ENCODE measurements at places on chromosomes 11 and 22.
A peak's percentile ranks its signal among the peaks of the same experiment; 100 is the strongest.

GRCh38 chr22:37750596-37751162 lies 53.8 kb downstream of the TRIOBP start:
- no peak for DNase-seq

- no peak for DNase-seq
Measured at GRCh38 chr11:66891851-66892660, 35.2 kb downstream of the LRFN4 start.

GRCh38 chr11:10735481-10736475 lies 15.3 kb upstream of the CTR9 start:
- peak; percentile 93 for DNase-seq

GRCh38 chr11:2825889-2826678 lies 59.5 kb downstream of the CDKN1C start:
- no peak for DNase-seq

GRCh38 chr22:25919452-25919851 lies 177.5 kb downstream of the MYO18B start:
- DNase-seq: peak; percentile 6

DNA sequence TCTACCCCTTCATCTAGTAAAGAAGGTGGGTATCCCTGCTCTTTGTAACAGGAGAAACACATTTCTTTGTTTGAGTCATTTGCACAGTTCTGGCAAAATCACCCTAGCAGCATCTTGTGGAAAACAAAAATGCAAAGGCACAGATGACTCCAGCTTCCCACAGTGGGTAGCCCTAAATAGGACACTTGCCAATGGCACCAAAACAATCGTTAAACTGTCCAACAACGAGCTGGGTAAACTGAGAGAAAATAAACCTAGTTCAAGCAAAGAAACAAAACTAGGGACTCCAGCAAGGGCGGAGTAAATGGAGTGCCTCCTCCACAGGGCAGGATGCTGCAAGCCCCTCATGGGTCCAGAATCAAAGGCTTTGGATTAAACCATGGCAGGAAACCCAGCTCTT lies 239.5 kb downstream of the NTM start:
- DNase-seq: no peak

DNA sequence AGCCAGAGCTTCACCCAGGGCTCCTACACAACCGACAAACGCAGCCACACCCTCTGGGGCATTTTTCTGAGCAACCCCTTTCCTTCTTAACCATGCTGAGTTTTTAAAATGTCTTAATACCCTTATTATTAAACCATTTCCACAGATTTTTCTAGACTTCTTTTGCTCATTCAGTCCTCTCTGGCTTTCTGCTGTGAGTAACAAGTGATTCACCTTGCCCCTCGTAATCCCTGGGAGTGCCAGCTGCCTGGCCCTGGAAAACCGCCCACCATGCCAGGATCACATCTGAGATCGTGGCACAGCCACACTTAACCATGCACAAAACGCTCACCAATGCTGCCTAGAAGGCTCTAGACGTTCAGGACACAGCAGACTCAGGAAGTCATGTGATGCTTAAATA lies 25.4 kb downstream of the YPEL1 start:
- no peak for DNase-seq

GRCh38 chr22:20530368-20531153 lies 23.2 kb downstream of the MED15 start:
- DNase-seq: no peak

Measured in DMS79 treated with DMSO at 0.1 percent for 48 hours (cell line).